Activated CD4-positive, alpha-beta T cell treated with anti-CD3 and anti-CD28 coated beads, Interleukin-2, amount 50 U/mL, for 4 hours (primary cell): ENCODE measurements at places on chromosomes 4 and X.

- DNase-seq: no peak
Measured at GRCh38 chr4:100936661-100937375, 410.5 kb downstream of the PPP3CA start.

DNA sequence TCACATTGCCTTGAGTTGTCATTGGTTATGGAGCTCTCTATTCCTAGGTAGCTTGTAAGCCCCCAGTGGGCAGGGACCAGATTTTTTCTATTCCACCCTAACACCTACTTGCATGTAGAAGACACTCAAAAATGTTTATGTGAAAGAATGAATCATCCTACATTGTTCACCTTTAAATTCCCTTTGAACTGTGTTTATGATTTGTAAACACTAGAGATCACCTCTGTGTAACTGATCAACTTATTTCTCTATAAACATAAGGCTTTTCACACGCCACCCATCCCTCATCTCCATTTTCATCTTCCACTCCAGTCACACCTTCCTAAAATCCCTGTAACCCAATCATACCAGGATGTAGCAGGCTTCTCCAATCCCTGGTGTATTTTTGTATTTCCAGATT, 142.6 kb upstream of the LEF1 start:
- DNase-seq: no peak

DNA sequence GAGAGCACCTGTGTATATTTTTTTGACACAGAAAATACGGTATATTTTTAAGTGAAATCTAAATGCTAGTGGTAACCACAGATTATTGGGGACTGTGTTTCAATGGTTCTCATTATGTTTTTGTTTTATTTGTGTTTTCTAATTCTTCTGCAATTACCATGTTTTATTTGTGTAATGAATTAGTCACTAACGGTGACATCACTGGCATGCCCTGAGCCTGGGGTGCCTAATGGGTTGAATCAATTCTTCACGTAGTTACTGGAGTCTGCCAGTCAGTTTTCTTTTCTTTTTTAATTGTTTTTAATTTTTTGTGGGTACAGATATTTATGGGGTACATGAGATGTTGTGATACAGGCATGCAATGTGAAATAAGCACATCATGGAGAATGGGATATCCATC, 168.8 kb downstream of the RELL1 start:
- no peak for DNase-seq

DNA sequence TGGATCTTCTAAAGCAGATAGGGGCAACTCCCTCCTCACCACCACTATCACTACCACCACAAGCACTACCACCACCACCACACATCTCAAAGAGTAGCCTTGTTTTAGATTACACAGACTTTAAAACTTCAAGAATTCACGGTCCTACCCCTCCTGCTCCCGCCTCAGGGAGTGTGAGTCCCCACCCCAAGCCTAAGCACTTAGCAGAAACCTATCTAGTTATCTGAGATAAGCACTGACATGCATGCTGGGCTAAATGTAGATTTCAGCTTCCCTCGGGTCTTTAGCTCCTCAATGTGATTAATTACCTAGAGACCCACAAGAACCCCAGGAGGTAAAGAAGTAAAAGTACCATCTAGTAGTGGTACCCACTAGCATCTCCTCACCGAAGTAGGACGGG, 775 bp downstream of the AMOT start:
- DNase-seq: no peak

- DNase-seq: no peak
Measured at GRCh38 chrX:13864264-13864663, 47.4 kb upstream of the GPM6B start.

DNA sequence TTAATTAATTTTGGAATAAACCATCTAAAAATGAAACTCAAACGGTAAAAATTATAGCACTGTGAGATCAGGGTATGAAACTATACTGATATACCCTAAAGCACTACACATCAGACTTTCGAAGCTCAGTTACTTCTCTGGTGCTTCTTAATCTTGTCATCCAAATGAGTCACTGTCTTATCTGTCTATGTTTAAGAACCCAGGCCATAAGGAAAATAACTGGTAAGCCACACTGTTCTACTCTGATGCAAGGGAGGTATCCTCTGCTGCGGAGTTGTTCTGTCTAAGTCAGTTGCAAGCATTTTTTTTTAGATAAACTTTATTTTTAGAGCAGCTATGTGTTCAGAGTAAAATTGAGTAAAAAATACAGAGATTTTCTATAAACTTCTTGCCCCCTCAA, 830.8 kb upstream of the POU3F4 start:
- DNase-seq: no peak

GRCh38 chr4:163201358-163201757, 34.7 kb upstream of the NAF1 start:
- DNase-seq: no peak

DNA sequence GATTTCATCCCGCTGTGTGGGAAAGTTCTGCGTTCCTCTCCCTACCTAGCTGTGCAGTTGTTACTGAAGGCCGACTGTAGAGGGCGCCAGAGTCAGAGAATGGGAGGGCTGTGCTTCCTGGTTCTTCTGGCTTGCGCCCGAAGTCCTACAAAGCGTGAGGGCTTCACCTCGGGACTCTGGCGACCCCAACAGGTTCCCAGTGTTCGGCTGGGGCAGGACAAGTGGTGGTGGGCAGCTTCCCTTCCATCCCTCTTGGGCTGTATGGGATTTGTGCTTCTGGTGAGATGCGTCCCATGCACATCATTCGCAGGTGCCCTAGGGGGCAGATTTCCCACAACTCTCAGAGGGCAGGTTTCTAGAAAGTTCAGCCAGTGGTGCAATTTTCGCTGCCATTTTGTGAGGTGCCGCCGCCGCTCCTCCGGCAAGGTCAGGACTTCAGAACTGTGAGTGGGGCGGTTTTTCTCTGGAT, 27.3 kb downstream of the CT45A1 start:
- peak; percentile 20 for DNase-seq

GRCh38 chr4:1338752-1339414, 8.1 kb upstream of the UVSSA start:
- no peak for DNase-seq

GRCh38 chrX:30183554-30183953, 31.8 kb upstream of the MAGEB2 start:
- DNase-seq: no peak

DNA sequence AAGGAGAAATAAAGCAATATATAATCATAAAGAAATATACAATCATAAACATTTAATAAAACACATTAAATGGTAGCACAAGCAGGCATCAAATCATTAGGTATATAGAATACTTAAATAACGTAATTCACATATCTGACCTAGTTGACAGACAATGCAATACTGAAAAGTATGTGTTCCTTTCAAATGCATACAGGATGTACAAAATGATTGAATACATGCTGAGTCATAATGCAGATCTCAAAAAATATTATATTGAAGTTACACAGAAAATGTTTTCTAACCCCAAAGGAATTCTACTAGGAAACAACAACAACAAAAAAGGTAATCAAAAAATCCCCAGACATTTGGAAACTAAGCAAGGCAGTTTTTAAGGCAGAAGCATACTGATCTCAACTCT, 1072.0 kb upstream of the INTU start:
- no peak for DNase-seq

DNA sequence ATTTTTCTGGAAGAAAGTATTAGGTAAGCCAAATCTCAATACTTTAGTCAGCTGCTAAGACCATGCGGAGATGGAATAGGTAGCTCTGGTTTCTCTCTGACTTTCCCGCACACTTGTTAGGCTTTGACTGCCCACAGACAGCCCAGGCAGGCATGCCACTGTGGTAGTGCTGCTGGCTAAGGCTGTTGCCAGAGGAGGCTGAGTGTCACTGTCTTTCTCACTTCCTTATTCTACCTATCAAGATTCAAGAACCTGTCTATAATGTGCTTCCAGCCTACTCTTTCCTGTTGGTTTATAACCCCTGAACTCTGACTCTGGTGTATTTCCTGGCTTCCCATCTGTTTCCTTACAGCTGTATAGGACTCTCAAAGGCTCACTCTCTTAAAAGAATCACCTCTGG, 81.8 kb upstream of the TRPC5 start:
- no peak for DNase-seq

- DNase-seq: no peak
Measured at GRCh38 chrX:139933904-139934303, 1.1 kb upstream of the ATP11C start.

DNA sequence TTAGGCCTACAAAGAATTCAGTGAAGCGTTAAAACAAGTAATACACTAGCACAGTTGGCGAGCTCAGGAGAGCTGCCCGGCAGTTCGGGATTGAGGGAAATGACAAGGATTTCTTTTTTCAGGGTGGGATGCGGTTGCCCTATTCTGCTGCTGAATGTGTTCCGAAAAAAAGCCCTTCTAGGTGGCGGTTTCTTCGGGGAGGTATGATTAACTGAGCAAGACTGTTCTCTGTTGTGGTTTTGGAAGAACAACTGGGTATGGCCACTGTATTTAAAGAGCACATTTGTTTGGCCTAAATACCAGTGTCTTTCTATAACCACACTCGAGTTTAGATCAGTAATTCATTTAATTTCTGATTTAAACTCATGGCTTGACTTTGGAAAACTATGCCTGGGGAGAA, 459.7 kb upstream of the FAT1 start:
- no peak for DNase-seq

DNA sequence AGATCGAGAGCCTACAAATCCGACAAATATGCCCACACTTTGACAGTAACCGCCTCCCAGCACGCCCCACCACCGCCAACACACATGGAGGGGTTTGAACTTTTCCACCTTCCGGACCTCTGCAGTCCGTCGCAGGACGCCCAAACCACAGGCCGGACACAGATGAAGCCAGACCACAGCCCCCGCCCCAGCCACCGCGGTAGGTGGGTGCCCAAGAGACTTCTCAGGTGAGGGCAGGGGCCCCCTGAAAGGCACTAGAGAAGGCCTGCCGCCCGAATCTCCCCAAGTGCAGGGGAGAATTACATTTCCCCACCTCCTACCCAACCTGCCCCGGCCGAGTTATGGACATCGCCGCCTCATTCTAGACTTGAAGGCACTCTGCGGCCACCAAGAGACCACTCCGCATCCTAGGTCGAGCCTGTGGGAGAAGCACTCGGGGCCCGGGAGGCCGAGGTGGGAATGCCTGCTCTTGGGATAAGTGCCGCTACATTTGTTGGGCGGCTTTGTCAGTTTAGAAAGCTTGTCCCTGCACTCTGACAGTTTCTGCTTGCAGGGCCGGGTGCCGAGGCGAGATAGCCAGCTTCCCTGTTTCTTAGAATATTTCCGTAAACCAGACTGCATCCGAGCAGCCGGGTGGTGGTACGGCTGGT, 21.5 kb downstream of the HAND2 start:
- no peak for DNase-seq

- no peak for DNase-seq
Measured at GRCh38 chrX:44483965-44484606, 58.6 kb downstream of the FUNDC1 start.

- DNase-seq: no peak
Measured at GRCh38 chr4:107719207-107719921, 670 bp downstream of the PAPSS1 start.

- DNase-seq: no peak
Measured at GRCh38 chr4:133160853-133161252, 11.8 kb downstream of the PCDH10 start.

GRCh38 chr4:111228874-111229273, 606.0 kb upstream of the PITX2 start:
- DNase-seq: no peak

- no peak for DNase-seq
Measured at GRCh38 chr4:139728840-139729239, 63.2 kb downstream of the MGST2 start.

GRCh38 chr4:150586162-150586810, 4.3 kb downstream of the MAB21L2 start:
- DNase-seq: no peak

DNA sequence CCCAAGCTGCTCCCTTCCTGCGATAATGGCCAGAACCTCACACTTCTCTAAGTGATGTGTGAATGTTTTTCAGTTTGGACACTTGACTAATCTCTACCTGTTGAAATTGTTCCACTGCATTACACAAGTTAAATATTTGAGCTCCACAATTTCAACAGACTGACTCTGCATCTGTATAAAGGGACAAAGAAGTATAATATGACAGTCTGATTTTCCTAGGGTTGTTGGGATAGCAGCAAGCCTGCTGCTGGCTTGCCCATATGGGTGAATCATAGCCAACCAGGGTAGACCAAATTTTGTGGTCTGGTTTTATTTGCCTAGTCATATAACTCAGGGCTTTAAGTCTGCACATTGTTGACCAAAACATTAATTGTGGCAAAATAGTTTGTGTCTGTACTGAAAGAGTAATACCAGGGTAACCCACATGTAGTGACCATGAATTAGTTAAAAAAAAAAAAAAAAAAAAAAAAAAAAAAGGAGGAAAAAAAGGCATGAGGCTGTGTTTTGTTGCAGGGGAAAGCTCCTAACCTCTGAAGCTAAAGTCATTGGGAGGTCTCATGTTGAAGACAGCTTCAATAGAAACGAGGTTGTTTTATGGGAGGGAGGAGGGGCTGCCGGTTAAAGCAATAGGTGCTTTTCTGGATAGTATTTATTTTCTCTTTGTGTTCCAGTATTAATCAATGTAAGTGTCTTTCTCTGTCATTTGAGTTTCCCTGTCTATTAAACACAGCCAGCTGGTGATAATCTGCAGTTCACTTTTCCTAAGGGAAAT, 534.2 kb downstream of the RAB28 start:
- no peak for DNase-seq

- DNase-seq: no peak
Measured at GRCh38 chrX:70032792-70033191, 16.9 kb downstream of the AWAT2 start.

DNA sequence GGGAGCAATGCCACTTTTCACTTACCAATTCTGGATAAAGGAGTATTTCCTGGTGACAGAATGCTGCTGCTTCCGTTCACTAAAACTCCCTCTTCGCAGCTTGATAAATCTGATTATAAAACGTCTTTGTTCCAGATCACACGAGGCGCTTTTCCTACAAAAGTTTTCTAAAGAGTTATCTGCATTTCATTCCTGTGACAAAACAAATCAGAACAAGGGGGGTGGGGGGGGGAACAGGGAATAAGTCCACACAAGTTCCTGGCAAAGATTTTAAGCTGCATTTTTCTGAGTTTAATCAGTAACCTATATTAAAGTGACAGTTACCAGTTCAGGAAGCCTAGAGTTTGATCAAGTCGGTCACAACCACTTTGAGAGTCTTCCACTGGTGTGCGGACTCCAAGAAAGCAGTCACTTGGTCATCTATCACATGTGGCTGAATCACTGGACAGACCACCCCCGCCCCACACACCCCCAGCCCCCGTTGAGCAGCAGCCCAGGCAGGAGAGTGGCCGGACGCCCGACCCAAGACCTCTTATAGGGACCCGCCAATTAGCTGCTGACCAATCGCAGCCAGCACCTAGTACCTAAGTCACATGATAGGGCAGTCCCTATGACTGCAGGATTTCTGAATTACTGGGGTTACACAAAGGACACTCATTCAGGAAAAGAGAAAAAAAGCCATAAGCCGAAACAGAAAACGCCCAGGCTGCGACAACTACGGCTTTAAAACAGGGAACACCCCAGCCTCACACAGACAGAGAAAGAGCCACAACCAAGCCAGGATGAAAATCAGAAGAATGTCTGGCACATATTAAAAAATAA, 569.3 kb upstream of the DIPK2B start:
- DNase-seq: no peak

- no peak for DNase-seq
Measured at GRCh38 chr4:21769404-21770147, 179.0 kb downstream of the KCNIP4 start.
